ENCODE measurements at places on chromosomes 3 and 15. TPM values are rescaled to one million over a fixed set of nuclear protein-coding genes. Genes with fewer than 3 reads are reported as not detected.

The GOLGB1 gene
- total RNA-seq = 35.0 TPM

The SNAPC5 gene
- total RNA-seq = 10.0 TPM

The MNS1 gene
- total RNA-seq = 3.9 TPM

The GCNT3 gene
- 0.18 TPM for total RNA-seq

The SCAPER gene
- 53.3 TPM for total RNA-seq

The BOC gene
- 88.6 TPM for total RNA-seq

The PPARG gene
- 2.7 TPM for total RNA-seq

The EPHB3 gene
- 9.2 TPM for total RNA-seq

The SSUH2 gene
- total RNA-seq = 0.91 TPM

The STRC gene
- total RNA-seq = 1.4 TPM

The UBA5 gene
- 74.4 TPM for total RNA-seq

The AMIGO3 gene
- 0.91 TPM for total RNA-seq

The GASK1A gene
- total RNA-seq = 11.4 TPM

The GNAI2 gene
- 63.8 TPM for total RNA-seq

The ATXN7 gene
- 26.7 TPM for total RNA-seq

The SLC22A14 gene
- 0.82 TPM for total RNA-seq

The KBTBD13 gene
- not detected for total RNA-seq

The SLC9C1 gene
- total RNA-seq = 0.45 TPM

The EFHB gene
- 0.64 TPM for total RNA-seq

The ANO10 gene
- 25.1 TPM for total RNA-seq

The SH2D7 gene
- total RNA-seq = not detected

The CCR1 gene
- total RNA-seq = 1.6 TPM

The IVD gene
- 37.3 TPM for total RNA-seq

The LRRN1 gene
- total RNA-seq = 77.3 TPM

The ENTPD3 gene
- total RNA-seq = 5.3 TPM

The DHX36 gene
- total RNA-seq = 121 TPM

The ITIH3 gene
- 0.45 TPM for total RNA-seq

The PTX3 gene
- total RNA-seq = 4.7 TPM

The APH1B gene
- total RNA-seq = 22.2 TPM

The PLD1 gene
- 16.8 TPM for total RNA-seq

The CATSPER2 gene
- 12.8 TPM for total RNA-seq

The FOXB1 gene
- 0.91 TPM for total RNA-seq

The C3orf49 gene
- total RNA-seq = not detected

The LXN gene
- total RNA-seq = 5.0 TPM

The NMB gene
- 2.3 TPM for total RNA-seq

The RAMAC gene
- total RNA-seq = 25.2 TPM

The PRSS50 gene
- total RNA-seq = 0.45 TPM

The FETUB gene
- total RNA-seq = not detected

The SLC2A2 gene
- not detected for total RNA-seq

The CNTN3 gene
- 16.2 TPM for total RNA-seq

The RHCG gene
- 1.3 TPM for total RNA-seq

The CD80 gene
- total RNA-seq = 0.36 TPM

The SLC6A1 gene
- 167 TPM for total RNA-seq

The GPR62 gene
- 0.18 TPM for total RNA-seq

The AHSG gene
- 0.27 TPM for total RNA-seq

The UBXN7 gene
- 48.9 TPM for total RNA-seq

The SERPINI1 gene
- total RNA-seq = 36.5 TPM

The RTP4 gene
- 0.18 TPM for total RNA-seq

The STRIT1 gene
- total RNA-seq = not detected

The LMCD1 gene
- 3.4 TPM for total RNA-seq

The SPINK8 gene
- not detected for total RNA-seq

The ST3GAL6 gene
- total RNA-seq = 19.8 TPM

The RASGRP1 gene
- 10.2 TPM for total RNA-seq

The LIPC gene
- not detected for total RNA-seq

The P2RY12 gene
- 20.6 TPM for total RNA-seq

The FURIN gene
- total RNA-seq = 11.3 TPM

The ZNF620 gene
- 12.5 TPM for total RNA-seq

The POTEB gene
- not detected for total RNA-seq

The HGD gene
- total RNA-seq = 0.45 TPM
